Endothelial cell of umbilical vein (primary cell): ENCODE measurements at places on chromosomes 6 and 20. TPM values are rescaled to one million over a fixed set of nuclear protein-coding genes. Genes with fewer than 3 reads are reported as not detected.

TPX2 gene
- polyA plus RNA-seq: 18.1 and 24.8 TPM in 2 replicates

DNA sequence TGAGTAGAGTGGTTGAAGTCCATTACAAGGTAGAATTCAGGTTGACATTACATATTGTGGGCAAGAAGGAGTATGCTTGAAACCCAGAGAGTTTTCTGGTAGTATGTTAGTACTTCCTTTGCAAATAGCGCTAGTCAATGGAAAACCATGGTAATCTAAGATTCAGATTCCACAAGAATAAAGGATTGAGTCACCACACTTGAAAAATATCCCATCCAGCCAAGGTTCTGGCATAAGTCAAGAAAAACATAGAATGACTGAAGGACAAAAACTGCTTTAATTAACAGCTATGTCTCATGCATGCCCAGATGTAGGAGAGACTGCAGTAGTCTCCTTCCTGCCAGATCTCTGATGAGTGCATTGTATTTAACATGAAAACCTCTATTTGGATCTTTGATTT lies 469.8 kb downstream of the BMP2 start:
- DNase-seq: no peak

SYNCRIP gene
- polyA plus RNA-seq: 6.8 and 16.3 TPM in 2 replicates

KIAA0408 gene
- not detected in 2 replicates for polyA plus RNA-seq

DNA sequence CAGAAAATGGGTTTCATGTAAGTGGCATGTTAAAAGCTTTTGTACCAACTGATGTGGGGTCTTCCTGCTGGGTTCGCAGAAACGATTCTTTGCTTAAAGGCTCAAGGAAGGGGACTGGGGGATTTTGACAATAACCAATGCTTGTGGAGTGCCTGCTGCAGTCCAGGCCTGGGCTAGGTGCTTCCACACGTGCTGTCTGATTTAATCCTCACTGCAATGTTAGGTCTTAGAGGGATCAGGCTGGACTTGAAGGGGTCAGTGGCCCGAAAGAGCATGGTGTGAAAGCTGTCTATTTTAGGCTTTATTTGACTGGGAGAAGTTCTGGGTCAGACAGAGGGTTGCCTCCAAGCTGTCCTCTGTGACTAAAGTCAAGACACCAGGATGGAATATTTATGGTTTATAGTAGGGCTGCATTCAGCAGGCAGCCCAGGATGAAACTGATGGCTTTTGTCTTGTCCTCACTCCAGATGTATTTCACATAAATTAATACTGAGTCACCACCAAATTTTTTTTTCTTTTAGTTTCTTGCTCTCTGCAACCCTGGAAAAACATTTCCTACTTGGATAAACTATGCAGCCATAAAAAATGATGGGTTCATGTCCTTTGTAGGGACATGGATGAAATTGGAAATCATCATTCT lies 219.1 kb downstream of the ZMYND8 start:
- DNase-seq: no peak

- DNase-seq: no peak
Measured at GRCh38 chr6:64831680-64832079, 875.3 kb downstream of the EYS start.

PSORS1C1 gene
- 1.1 TPM in 2 replicates for polyA plus RNA-seq

DNA sequence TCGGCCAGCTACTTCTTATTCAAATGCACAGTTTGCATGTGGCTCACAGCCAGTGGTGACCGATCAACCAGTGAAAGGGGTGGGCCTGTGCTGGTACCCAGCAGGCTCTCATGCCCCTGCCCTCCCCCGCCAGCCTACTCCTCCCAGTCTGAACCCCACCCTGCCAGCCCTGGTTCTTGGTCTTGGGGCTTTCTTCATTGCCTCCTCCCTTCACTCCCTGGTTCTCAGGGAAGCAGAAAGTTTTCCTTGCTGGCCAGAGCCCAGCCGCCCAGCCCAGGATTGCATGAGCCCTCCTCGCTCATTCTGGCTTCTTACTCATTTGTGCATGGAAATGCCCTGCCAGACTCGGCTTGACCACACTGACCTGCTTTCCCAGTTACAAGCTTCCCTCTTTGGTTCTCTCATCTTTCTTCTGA lies 40.8 kb downstream of the KCNK17 start:
- no peak for DNase-seq
